ENCODE measurements at places on chromosomes 7 and 10.

GRCh38 chr10:77771450-77771849 is 133.8 kb upstream of the KCNMA1 start:
- no peak for DNase-seq

DNA sequence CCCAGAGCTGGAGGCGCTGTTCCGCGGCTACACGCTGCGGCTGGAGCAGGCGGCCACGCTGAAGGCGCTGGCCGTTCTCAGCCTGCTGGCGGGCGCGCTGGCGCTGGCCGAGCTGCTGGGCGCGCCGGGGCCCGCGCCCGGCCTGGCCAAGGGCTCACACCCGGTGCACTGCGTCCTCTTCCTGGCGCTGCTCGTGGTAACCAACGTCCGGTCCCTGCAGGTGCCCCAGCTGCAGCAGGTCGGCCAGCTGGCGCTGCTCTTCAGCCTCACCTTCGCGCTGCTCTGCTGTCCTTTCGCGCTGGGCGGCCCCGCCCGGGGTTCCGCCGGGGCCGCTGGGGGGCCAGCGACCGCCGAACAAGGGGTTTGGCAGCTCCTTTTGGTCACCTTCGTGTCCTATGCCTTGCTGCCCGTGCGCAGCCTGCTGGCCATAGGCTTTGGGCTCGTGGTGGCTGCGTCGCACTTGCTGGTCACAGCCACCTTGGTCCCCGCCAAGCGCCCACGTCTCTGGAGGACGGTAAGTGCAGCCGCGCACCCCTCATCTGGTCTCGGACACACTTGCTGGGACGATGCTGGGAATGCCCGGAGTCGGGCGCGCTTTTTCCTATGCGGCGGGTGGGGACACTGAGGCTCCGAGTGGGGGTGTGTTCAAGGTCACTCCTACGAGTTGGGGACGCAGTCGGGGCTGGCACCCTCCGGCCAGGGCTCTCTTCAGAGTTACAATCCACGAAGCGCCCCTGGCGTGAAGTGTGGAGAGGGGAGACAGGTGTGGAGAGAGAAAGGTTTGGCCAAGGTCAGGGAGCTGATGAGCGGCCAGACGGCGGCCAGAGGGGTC is 717 bp downstream of the ADCY1 start:
- no peak for DNase-seq

DNA sequence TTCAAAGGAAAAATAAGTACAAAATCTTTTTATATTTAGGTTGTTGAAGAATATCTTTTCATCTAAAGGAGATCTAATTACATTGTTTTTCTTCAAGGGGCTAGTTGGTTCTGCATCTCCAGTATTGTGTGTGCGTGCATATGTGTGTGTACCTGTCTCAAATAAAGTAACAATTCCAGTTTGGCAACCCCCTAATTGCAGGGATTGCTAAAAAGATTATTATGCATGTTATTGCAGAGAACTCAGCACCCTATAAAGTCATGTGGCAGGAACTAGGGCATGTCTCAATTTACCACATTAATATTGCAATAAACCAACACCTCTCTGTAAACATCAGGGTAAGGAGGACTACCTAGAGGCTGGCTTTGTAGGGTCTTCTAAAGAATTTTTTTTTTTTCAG is 37.0 kb downstream of the MRPS33 start:
- no peak for DNase-seq

DNA sequence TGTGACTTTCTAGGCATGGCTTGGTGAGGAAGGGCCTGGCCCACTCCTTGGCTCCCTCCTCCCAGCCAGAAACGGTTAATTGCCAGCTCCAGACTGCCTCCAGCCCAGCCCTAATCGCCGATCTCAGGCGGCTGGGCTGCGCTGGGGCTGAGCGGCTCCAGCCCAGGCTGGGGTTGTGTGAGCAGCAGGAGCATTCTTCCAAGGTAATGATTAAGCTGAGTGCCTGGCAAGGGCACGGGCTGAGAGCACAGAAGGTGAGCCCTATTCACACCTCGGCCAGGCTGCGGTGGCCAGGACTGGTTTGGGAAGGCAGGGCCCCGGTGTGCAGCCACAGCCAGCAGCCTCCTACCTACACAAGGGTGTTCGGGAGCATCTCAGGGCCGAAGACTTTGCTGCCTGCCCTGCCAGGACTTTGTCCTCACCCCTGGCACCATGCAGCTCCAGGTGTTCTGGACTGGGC is at the start of gene TMEM72:
Gene TMEM72, plus strand, starts transcription at position 257 of the 460 bp plus-strand sequence. Its CDS starts 176 bp downstream, at position 433.
- no peak for DNase-seq

- DNase-seq, result no peak
These were observed 27.7 kb downstream of the ZSCAN25 start for GRCh38 chr7:99644431-99644830.

- no peak for DNase-seq
These were observed 16.8 kb downstream of the MACC1 start for GRCh38 chr7:20200361-20200760.

DNA sequence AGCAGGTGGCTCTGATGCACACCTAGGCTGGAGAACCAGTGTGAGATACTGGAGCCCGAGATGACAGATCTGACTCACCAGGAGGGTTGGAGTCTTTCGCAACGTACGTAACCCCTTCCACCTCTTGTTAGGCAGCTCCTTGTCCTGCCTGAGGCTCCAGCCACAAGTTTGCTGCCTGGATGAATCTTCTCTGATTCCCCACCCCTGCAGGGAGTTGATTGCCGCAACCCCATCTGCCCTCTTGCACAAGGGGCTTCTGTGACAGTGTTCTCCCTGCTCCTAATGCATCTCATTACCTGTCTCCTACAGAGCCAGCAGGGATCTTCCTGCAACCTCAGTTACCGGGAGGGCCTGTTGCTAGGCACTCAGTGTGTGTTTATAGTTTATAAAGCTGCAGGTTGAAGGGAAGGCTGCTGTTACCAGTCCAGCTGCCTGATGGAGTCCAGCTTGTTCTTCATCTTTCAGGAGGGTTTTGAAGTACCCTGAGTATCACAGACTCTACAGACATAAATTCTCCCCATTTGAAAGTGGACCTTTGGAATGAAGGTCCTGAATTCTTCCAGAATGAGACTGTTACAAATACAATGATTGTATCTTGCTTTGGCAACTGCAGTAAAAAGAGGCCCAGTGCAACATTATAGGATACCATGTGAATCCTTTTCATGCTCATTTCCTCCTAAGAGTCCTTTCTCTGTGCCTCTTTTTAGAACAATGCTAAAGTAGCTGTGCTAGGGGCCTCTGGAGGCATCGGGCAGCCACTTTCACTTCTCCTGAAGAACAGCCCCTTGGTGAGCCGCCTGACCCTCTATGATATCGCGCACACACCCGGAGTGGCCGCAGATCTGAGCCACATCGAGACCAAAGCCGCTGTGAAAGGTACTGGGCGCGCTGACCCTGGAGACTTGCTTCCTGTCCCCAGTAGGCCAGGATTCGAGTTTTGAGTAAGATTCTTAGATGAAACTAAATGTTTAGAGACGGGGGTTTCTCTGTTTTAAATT is 6.5 kb downstream of the MDH2 start:
- no peak for DNase-seq

- no peak for DNase-seq
These were observed 44.2 kb upstream of the C10orf71 start for GRCh38 chr10:49254556-49255318.

DNA sequence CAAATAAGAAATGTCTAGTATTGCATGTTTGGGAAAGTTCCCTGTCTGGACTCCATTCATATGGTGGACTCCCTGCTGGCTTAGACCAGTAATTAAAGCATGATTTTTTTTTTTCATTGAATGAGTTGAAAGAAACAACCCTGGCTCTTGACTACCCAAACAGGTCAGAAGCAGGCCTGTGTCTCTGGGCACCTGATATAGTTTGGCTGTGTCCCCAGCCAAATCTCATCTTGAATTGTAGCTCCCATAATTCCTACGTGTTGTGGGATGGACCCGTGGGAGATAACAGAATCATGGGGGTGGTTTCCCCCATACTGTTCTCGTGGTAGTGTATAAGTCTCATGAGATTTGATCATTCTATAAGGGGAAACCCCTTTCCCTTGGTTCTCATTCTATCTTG is 206.2 kb downstream of the TMEM178B start:
- no peak for DNase-seq

DNA sequence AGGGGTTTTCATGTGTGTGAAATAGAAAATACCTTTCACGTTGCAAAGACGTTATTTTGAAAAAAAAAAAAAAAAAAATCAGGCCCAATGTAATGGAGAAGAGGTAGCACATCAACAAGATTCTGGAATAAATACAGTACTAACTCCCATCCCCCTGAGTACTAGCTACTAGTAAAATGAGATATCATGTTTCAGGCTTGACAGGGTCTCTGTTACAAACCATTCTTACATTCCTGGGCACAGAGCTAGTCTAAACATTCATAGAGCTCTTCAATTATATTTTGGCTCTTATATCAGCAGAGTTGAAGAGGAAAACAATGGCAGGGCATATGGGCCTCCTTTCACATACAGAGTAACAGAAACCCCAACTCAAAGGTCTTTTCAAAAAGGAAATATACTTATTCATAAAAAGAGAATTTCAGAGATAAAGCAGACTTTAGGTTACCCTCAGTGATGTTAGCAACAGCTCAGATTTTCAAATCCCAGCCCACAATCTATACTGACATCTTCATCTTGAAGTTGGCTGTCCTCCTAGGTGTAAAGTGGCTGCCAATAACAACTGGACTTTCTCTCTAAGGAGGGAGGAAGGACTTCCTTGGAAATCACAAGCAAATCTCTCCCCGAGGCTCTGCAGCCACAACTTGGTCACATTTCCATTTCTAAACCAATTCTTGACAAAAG is 18.6 kb downstream of the C7orf33 start:
- DNase-seq, result no peak

DNA sequence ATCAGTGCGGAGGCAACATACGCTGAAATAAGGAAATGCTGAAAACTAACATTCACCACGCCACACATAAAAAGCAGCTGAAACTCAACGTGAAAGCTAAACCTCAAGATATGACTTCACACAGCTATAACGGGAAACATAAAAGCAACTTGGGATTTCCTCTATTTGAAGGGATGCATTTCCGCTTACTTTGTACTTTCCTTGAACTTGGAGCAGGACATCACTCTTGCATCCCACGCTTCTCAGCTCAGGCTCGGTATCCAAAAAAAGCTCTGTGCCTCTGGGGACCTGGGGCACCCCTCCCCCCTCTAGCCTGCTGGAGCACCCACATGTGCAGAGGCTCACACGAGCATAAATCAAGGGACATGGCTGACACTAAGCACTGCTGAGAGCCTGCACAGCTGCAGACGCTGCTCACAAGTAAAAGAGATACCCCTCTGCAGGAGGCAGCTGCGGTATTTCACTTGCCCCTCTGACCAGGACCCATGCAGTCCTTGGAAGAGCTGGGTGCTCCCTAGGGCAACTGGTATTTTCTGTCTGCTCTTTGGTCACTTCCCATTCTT is 34.2 kb downstream of the PARD3 start:
- DNase-seq, result peak; percentile 41

GRCh38 chr10:120979435-120980278 is 128.5 kb downstream of the WDR11 start:
- DNase-seq, result peak; percentile 80

DNA sequence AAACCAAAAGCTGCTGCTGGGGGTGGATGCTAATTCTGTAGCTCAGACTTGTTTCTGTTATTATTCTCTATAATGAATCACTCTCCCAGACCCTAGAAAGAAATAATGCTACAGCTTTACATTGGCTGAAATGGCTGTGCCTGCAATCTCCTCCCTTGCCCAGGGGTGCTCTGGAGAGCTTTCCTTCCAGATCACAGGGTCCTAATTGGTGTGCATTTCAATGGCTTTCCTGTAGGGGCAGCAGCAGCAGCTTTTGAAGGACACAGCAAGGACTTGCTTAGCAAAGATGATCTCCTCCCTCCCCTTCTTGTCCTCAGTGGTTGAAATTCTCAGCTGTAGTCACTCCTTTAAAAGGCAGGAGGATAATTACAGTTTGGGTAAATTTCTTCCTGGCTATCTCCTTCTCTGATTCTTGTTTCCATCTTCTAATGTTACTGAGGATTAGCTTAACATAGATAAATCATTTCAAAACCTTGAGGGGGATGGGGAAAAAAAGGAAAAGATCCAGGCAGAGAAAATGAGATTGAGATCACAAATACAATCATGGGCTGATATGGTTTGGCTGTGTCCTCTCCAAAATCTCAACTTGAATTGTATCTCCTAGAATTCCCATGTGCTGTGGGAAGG is 120.2 kb upstream of the CTTNBP2 start:
- no peak for DNase-seq

Measured in right renal pelvis (tissue), 4 donors.